T-cell (primary cell): ENCODE measurements at places on chromosomes 11 and 22.
A peak's percentile ranks its signal among the peaks of the same experiment; 100 is the strongest.

DNA sequence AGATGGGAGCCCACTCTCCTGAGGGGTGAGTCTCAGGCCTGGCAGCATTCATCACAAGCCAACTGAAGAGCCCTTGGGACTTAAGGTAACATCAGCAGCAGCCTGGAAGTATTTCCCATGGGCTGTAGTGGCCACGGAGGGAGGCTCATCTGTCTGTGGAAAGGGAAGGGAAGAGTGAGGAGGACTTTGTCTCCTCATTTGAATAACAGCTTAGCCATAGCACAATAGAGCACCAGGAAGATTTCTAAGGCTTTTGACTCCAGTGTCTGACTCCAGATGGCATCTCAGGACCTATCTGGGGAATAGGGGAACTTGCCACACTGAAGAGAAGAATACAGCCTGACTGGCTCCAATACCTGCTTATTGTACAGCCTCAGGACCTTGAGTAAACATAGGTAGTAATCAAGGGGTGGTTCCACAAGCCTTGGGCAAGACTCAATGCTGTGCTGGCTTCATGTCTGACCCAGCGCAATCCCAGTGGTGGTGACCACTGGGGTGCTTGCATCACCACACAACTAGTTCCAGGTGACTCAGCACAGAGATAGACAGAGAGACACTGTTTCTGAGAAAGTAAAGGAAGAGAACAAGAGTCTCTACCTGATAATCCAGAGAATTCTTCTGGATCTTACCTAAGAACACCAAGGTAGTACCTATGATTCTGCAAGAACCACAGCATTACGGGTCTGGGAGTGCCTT, 510.5 kb upstream of the CCDC179 start:
- H3K4me3 ChIP-seq: no peak overlapping the region
- no peak overlapping the region for H3K27ac ChIP-seq
- H3K4me1 ChIP-seq: no peaks in the 10 kb centered on the region
- DNase-seq: no peak
- no peaks in the 10 kb centered on the region for H3K27me3 ChIP-seq

GRCh38 chr11:121898903-121899302, 217.1 kb downstream of the BLID start:
- no peak for DNase-seq
- H3K27ac ChIP-seq: no peak overlapping the region
- H3K4me1 ChIP-seq: no peaks in the 10 kb centered on the region
- H3K4me3 ChIP-seq: no peak overlapping the region
- H3K27me3 ChIP-seq: no peaks in the 10 kb centered on the region

DNA sequence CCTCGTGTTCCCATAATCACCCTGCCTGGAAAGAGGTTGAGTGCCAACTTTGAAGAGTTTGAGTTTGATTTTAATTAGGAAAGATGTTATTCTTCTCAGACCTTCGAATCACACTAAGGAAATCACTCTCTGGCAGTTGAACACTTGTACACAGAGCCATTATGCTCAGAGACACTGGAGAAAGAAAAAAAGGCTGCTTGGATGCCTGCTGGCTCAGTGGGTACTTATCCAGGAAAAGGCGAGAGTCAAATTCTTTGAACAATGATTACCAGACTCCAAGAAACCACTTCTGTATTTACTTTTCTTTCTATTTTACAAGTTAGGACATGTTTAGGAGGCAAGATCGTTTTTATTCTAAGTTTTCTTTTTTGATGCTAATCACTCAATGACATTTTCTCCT, 438.5 kb upstream of the FAT3 start:
- H3K4me3 ChIP-seq: no peak overlapping the region
- H3K36me3 ChIP-seq: no peaks in the 10 kb centered on the region
- H3K27ac ChIP-seq: no peak overlapping the region
- no peaks in the 10 kb centered on the region for H3K4me1 ChIP-seq
- no peak for DNase-seq

- no peaks in the 10 kb centered on the region for H3K4me1 ChIP-seq
- H3K27me3 ChIP-seq: no peaks in the 10 kb centered on the region
- H3K4me3 ChIP-seq: no peak overlapping the region
- peaks cover 21% of the 10 kb centered on the region for H3K36me3 ChIP-seq
These were observed 79.9 kb upstream of the RAB1B start for GRCh38 chr11:66188580-66188979.

DNA sequence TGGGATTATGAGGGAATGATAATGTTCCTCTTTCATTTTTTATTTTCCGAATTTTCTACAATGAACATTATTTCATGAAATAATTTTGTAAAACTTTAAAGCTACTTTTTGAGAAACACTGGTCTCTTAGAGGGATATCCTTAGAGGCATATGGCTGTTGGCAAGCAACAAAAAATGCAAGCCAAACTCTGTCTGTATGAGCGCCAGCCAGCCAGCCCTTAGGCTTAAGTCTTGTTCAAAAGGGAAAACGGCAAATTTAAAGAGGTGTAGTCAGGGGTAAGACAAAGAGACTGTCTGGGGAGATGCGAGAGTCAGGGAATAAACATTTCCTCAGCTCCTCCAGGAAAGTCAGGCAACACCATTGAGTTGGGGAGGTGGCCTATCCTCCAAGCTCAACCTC, 22.5 kb downstream of the ASCC2 start:
- H3K4me3 ChIP-seq: no peak overlapping the region
- no peak for DNase-seq
- H3K27me3 ChIP-seq: no peaks in the 10 kb centered on the region
- H3K27ac ChIP-seq: no peak overlapping the region

DNA sequence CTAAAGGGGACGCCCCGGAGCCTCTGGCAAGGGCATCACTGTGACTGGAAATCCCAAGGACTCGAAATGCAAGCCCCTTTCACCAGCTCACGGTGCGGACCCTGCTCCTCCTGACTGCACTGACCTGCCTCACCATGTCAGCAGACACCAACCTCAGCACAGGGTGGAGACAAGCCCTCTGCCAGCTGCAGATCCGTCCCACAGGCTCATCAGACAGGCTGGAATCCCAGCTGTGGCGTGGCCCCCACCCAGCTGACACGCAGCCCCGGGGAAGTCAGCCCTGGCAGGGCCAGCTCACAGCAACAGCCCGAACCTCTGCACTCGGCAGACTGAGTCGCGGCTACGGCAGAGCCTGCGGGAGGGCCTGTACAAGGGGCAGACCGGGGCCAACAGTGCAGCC, 36.8 kb downstream of the BRD1 start:
- no peak for DNase-seq
- H3K4me3 ChIP-seq: no peak overlapping the region
- H3K27me3 ChIP-seq: no peaks in the 10 kb centered on the region
- H3K27ac ChIP-seq: no peak overlapping the region
- peaks cover 79% of the 10 kb centered on the region for H3K36me3 ChIP-seq

GRCh38 chr11:93188726-93189125, 9.1 kb downstream of the SLC36A4 start:
- no peak overlapping the region for H3K27ac ChIP-seq
- H3K4me3 ChIP-seq: no peak overlapping the region
- no peaks in the 10 kb centered on the region for H3K36me3 ChIP-seq
- H3K4me1 ChIP-seq: no peaks in the 10 kb centered on the region

GRCh38 chr11:108880510-108880909, 215.6 kb downstream of the DDX10 start:
- peaks cover 5% of the 10 kb centered on the region for H3K4me1 ChIP-seq
- H3K27me3 ChIP-seq: no peaks in the 10 kb centered on the region
- H3K4me3 ChIP-seq: no peak overlapping the region
- H3K27ac ChIP-seq: no peak overlapping the region
- DNase-seq: no peak
- no peaks in the 10 kb centered on the region for H3K36me3 ChIP-seq

- no peaks in the 10 kb centered on the region for H3K36me3 ChIP-seq
- no peaks in the 10 kb centered on the region for H3K27me3 ChIP-seq
- DNase-seq: no peak
- no peak overlapping the region for H3K4me3 ChIP-seq
- no peak overlapping the region for H3K27ac ChIP-seq
These were observed 19.3 kb upstream of the TMEM9B start for GRCh38 chr11:8983552-8983951.

DNA sequence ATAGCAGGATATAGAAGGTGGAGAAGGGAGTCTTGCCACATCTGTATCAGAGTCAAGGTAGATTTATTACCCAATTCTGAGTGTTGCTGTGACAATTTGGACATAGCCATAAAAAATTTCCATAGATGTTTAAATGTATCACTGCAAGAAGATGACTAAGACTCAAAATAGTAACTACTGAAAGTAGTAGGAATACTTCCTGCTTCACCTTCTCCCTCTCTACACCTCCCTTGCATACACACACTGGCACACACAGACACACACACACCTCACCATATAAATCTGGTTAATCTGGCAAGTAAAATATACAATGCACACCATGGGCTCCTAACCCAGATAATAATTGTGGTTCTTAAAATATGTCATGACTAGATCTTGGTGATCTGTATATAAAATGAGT, 5.2 kb upstream of the ZDHHC13 start:
- no peak overlapping the region for H3K4me3 ChIP-seq
- peaks cover 5% of the 10 kb centered on the region for H3K4me1 ChIP-seq
- peaks cover 13% of the 10 kb centered on the region for H3K27me3 ChIP-seq
- no peaks in the 10 kb centered on the region for H3K36me3 ChIP-seq

GRCh38 chr11:66338276-66339161, 2.3 kb upstream of the RIN1 start:
- H3K27ac ChIP-seq: no peak overlapping the region
- no peak for DNase-seq
- peaks cover 2% of the 10 kb centered on the region for H3K4me1 ChIP-seq
- H3K27me3 ChIP-seq: no peaks in the 10 kb centered on the region
- H3K4me3 ChIP-seq: no peak overlapping the region

GRCh38 chr11:95708681-95709080, 80.9 kb downstream of the FAM76B start:
- H3K36me3 ChIP-seq: no peaks in the 10 kb centered on the region
- H3K27ac ChIP-seq: no peak overlapping the region
- H3K4me3 ChIP-seq: no peak overlapping the region
- no peaks in the 10 kb centered on the region for H3K27me3 ChIP-seq

- peak; percentile 79 for DNase-seq
- no peak overlapping the region for H3K4me3 ChIP-seq
- H3K27ac ChIP-seq: no peak overlapping the region
- H3K4me1 ChIP-seq: no peaks in the 10 kb centered on the region
- H3K27me3 ChIP-seq: peaks cover 30% of the 10 kb centered on the region
- H3K36me3 ChIP-seq: no peaks in the 10 kb centered on the region
These were observed 28.5 kb downstream of the GLB1L2 start for GRCh38 chr11:134360050-134360835.

DNA sequence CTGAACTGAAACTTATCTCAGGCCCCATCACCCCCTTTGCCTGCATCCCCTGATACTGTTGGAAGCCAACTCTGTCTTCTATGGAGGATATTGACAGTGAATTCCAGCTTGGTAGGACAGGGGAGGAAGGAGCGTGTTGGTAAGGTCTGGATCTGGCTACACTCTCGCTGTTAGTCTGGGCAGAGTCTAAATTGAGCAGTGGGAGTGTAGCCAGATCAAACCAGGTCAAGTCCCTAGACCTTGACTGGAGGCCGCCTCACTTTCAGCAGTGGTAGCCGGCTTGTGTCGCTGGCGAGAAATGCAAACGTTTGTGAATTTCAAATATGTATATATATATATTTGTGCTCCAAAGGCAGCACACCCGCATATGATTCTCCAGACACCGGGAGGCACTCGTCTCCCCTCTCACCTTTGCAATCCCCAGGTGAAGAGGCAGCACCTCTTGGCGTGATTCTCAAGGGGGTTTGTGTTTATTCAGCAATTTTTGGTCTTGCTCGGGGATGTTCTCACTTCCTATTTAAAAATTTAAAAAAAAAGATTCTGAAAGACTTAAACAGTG, 26.7 kb downstream of the DHCR7 start:
- no peak for DNase-seq
- no peak overlapping the region for H3K4me3 ChIP-seq
- H3K27ac ChIP-seq: no peak overlapping the region
- no peaks in the 10 kb centered on the region for H3K36me3 ChIP-seq
- no peaks in the 10 kb centered on the region for H3K27me3 ChIP-seq

DNA sequence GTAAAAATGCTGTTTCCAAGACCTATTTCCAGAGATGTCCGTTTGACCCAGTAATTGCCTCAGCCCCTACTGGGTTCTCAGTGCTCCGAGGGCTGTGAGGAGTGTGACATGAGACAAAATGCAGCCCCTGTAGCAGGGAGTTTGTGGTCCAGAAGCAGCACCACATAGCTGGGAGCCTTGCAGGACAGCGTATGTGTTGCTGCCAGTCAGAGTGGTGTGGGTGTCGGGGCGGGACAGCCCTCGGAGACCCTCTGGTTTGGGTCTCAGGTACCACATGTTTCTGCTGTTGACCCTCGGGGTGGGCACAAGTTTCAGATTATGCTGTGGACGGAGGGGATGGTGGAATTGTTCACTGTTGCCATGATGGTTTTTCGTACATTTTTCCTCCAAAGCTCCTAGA, 17.2 kb downstream of the TBC1D22A start:
- no peaks in the 10 kb centered on the region for H3K36me3 ChIP-seq
- no peak for DNase-seq
- no peaks in the 10 kb centered on the region for H3K27me3 ChIP-seq
- H3K27ac ChIP-seq: no peak overlapping the region
- H3K4me3 ChIP-seq: no peak overlapping the region

GRCh38 chr11:8015753-8016239, 28.7 kb downstream of the EIF3F start:
- peaks cover 21% of the 10 kb centered on the region for H3K4me1 ChIP-seq
- no peak for DNase-seq
- peaks cover 36% of the 10 kb centered on the region for H3K27me3 ChIP-seq
- H3K27ac ChIP-seq: no peak overlapping the region

DNA sequence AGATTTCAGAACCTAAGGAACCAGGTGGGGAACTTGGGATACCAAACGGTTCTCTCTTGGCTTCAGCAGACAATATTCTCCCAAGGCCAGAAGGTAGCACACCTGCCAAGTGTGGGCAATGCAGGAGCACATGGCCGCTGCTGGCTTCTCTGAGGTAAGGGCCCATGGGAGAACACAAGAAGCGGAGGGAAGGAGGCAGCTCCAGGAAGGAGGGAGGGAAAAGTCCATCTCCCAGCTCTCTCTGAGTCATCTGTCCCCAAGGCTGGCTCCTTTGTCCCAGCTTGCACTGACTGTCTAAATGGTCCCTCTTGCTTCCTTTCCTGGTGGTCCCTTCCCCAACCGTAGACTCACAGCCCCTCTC, 557.9 kb upstream of the CADM1 start:
- H3K4me1 ChIP-seq: no peaks in the 10 kb centered on the region
- no peaks in the 10 kb centered on the region for H3K36me3 ChIP-seq
- peaks cover 21% of the 10 kb centered on the region for H3K27me3 ChIP-seq
- no peak for DNase-seq

- H3K27me3 ChIP-seq: no peaks in the 10 kb centered on the region
- no peak overlapping the region for H3K4me3 ChIP-seq
- no peaks in the 10 kb centered on the region for H3K4me1 ChIP-seq
- no peak overlapping the region for H3K27ac ChIP-seq
- DNase-seq: no peak
- H3K36me3 ChIP-seq: peaks cover 37% of the 10 kb centered on the region
These were observed 23.5 kb downstream of the MUC6 start for GRCh38 chr11:1012740-1013630.

GRCh38 chr11:34916843-34917770, 689 bp downstream of the PDHX start:
- no peaks in the 10 kb centered on the region for H3K27me3 ChIP-seq
- peaks cover 25% of the 10 kb centered on the region for H3K4me1 ChIP-seq
- no peaks in the 10 kb centered on the region for H3K36me3 ChIP-seq
- H3K27ac ChIP-seq: peak overlapping the region; percentile 91
- no peak for DNase-seq
- H3K4me3 ChIP-seq: peak overlapping the region; percentile 77

GRCh38 chr11:134654161-134654915, 242.3 kb upstream of the B3GAT1 start:
- peaks cover 21% of the 10 kb centered on the region for H3K4me1 ChIP-seq
- no peaks in the 10 kb centered on the region for H3K36me3 ChIP-seq
- DNase-seq: peak; percentile 35
- H3K27me3 ChIP-seq: no peaks in the 10 kb centered on the region
- H3K4me3 ChIP-seq: no peak overlapping the region
- H3K27ac ChIP-seq: no peak overlapping the region

- peak overlapping the region; percentile 87 for H3K27ac ChIP-seq
- no peaks in the 10 kb centered on the region for H3K27me3 ChIP-seq
- peaks cover 24% of the 10 kb centered on the region for H3K4me1 ChIP-seq
- peaks cover 32% of the 10 kb centered on the region for H3K36me3 ChIP-seq
These were observed 709 bp downstream of the SSRP1 start for GRCh38 chr11:57335023-57335342.
